ENCODE measurements at places on chromosomes 12 and 14.

DNA sequence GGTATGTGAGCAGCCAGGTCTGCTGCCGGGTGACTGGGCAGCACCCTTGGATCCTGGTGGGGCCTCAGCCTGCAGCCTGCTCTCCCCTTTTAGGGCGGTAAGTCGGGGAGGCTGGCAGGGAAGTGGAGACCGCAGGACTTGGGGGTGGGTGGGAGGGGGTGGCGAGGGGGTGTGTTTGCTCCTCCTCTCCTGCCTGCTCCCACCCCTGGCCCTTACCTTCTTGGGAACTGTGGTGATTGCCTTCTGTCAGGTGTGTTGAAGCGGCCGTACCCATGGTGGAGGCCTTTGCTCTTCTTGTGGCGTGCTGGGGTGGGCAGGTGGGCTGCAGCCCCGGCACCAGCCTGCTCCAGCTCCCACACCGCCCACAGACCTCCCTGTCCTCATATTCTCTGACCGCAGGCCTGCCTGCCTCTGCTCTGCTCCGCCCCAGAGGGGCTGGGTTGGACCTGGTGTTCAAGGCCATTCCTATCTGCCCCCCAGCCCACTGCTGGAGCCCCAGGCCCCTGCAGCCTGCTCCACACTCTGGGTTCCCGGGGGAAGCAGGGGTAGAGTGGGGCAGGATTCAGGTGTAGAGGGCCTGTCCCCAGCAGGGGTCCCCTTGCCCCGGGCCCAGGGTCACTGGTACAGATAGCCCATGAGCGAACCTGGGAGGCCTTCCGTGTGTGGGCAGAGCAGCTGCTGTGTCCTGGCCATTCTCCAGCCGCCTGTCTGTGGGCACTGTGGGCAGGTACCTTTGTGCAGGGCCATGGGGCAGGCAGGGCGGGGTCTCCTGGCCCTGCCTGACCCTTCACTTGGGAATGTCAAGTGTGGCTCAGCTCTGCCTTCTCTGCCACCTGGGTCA lies 5.2 kb downstream of the TEDC1 start:
- DNase-seq, result no peak

GRCh38 chr12:110001596-110001995 lies 2.4 kb downstream of the ANKRD13A start:
- no peak for DNase-seq

DNA sequence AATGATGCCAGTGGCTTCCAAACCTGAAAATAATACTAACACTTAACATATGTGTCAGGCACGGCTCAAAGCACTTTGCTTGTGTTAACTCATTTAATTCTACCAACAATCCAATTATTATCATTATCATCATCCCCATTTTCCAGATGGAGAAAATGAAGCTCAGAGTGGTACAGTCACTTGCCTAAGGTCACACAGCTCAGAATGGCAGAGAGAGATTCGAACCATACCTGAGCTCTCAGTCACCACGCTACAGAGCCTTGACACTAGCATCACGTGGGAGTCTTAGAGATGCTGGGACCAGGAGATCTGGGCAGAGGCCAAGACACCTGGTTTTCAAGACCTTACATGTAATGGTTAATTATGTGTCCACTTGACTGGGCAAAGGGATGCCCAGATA lies 34.2 kb downstream of the DHX37 start:
- no peak for DNase-seq

- DNase-seq, result no peak
These were observed 982 bp downstream of the BCL7A start for GRCh38 chr12:122022393-122023338.

DNA sequence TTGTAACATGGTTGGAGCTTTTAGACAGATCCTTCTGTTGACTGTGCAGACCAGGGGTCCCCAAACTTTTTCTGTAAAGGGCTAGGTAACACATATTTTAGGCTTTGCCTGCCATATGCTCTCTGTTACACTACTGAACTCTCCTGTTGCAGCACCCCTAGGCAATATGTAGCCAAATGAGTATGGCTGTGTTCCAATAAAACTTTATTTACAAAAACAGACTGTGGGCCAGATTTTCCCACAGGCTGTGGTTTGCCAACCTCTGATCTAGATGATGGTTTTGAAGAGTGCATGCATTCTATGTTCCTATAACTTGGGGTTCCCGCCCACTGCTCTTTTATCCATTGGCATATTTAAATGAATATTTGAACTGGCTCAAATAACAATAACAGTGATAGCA lies 180.3 kb upstream of the VASH1 start:
- DNase-seq, result no peak

- DNase-seq, result no peak
These were observed at the start of gene SIX4 for GRCh38 chr14:60723907-60724618. TSS of gene SIX4 (minus strand) at chr14:60724351. CDS start at chr14:60724074, 277 bp downstream.

DNA sequence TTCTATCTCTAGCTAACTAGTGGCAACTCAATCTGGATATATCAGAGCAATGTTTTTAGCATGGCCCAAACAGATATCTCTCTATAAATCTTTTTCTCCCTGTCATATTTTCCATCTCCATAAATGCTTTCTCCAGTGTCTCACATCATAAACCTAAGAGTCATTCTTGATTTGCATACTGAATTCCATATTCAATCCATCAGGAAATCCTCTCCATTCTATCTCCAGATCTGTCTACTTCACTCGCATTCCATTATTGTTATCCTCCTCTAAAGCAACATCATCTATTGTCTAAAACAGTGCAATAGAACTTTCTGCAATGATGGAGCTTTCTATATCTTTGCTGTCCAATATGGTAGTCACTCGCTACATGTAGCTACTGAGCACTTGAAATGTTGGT lies 45.5 kb upstream of the ERGIC2 start:
- DNase-seq, result no peak

DNA sequence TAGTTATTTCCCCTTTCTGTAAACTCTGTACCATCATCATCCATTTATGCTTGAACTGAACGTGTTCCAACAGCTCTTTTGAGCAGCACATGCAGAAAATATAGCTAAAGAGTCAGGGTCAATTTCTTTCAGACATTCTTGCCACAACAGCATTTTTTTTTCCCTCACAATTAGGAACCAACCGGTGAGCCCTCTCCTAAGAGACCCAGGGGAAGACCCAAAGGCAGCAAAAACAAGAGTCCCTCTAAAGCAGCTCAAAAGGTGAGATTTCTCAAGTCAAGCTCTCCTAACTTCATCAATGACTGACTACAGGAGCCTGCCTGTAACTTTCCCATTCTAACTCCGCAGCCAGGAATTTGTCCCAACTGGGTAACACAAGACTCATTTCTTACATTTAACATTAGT lies 3.5 kb downstream of the HMGA2 start:
- no peak for DNase-seq

GRCh38 chr12:75419841-75420240 lies 29.0 kb downstream of the GLIPR1L2 start:
- DNase-seq, result no peak

DNA sequence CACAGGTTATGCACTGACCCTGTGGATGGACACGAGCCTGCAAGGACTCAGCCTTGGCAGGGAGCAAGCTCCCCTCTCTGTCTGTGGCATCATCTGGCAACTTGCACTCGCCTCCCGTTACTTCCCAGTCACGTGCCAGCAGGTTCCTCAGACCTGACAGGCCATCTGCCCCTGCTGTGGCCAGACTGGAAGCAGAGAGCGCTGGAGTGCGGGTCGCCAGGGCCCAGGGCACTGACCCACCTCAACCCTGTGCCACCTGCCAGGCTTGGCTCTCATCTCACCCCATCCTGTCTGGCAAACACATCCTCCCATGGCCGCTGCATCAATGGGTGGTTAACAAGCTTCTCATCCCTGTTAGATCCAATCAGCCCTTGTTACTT lies 28.4 kb downstream of the SLC6A12 start:
- no peak for DNase-seq

- DNase-seq, result no peak
These were observed 52.2 kb upstream of the CD163 start for GRCh38 chr12:7555752-7556151.

GRCh38 chr14:29721586-29721985 lies 206.1 kb downstream of the PRKD1 start:
- DNase-seq, result no peak

DNA sequence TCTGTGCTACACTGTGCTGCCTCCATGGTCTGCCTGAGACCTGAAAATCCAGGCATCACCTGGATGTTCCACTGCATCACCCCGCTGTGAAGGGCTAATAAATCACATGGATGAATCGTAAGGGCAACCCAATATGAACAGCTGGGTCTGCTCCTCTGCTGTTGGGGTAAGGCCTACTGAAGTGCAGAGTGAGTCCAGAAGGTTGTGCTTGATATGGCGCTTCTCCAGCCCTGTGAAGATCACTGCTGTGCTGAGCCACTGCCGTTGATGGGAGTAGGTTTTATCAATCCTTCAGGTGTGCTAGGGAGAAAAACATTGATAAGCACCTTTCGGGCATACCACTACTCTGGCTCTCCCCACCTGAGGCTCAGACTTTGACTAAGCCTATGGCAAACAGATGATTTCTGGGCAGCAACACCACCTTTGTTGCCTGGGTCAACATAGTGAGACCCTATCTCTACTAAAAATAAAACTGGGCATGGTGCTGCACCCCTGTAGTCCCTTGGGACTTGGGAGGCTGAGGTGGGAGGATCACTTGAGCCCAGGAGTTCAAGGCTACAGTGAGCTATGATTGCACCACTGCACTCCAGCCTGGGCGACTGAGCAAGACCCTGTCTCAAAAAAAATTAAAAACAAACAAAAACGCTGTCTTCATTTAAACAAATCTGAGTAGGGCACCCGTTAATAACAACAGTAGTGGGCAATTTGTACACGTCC lies 1.7 kb downstream of the ACVRL1 start:
- DNase-seq, result no peak

DNA sequence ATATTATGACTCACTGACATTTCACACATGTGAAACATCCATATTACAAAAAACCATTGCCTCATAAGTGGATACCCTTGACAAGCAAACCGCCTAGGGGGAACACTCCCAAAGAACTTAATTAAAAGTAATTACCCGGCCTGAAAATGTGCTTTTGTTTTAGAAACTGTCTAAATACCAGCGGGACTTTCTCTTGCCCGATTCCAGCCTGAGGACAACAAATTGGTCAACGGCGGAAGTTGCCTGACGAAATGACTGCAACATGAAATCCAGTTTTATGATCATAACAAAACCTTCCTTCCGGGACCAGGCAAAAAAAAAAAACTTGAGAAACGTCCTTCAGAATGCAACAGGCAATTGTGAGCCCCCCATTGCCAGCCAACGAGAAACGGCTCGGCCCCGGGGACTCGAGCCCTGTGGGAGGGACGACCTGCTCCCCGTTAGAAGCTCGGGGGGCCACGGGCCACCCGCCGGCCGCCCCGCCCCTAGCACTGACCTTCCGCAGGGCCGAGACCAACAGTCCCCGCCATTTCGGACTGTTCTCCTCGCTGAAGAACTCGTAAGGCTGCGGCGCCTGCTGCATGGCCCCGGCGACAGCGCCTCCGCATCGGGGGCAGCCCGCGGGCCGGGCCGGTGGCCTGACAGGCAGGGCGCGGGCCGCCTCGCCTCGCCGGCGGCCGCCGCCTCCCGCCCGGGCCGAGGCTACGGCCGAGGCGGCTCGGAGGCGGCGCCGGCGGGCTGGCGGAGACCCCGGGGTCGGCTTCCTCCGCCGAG lies 490 bp downstream of the SOS2 start:
- DNase-seq, result no peak

- no peak for DNase-seq
These were observed 42.9 kb downstream of the GPR135 start for GRCh38 chr14:59422069-59422881.

- DNase-seq, result no peak
These were observed 37.0 kb upstream of the FRMD6 start for GRCh38 chr14:51614707-51615106.

DNA sequence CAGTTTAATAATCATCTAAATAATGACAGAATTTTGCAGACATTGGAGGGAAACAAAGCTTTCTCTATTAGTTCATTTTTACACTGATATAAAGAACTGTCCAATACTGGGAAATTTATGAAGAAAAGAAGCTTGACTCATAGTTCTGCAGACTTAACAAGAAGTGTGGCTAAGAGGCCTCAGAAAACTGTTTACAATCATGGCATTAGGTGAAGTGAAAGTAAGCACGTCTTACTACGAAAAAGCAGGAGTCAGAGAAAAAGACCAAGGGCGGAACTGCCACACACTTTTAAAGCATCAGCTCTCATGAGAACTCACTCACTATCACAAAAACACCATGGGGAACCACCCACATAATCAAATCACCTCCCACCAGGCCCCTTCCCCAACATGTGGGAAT lies 804.4 kb downstream of the FLRT2 start:
- DNase-seq, result no peak

GRCh38 chr12:110270125-110270962 lies 10.7 kb upstream of the ATP2A2 start:
- no peak for DNase-seq

- no peak for DNase-seq
These were observed 673.9 kb downstream of the FLRT2 start for GRCh38 chr14:86203843-86204242.

DNA sequence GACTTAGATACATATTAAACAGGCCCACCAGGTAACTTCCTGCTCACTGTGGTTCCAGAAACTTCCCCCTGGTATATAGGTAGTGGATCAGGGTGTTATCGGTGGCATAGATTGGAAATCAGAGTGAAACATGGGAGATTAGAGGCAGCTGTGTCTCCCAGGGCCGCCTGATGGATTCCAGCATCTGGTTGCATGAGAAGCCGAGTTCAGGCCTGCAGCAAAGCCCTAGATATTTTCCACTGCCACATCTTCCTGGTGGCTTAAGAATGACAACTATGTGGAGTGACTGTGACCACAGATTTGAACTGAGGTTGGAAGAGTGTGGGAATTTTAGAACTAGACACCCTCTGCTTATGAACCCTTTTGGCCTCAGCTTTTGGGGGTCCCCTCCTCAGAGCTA lies 184.8 kb upstream of the NTF3 start:
- no peak for DNase-seq

DNA sequence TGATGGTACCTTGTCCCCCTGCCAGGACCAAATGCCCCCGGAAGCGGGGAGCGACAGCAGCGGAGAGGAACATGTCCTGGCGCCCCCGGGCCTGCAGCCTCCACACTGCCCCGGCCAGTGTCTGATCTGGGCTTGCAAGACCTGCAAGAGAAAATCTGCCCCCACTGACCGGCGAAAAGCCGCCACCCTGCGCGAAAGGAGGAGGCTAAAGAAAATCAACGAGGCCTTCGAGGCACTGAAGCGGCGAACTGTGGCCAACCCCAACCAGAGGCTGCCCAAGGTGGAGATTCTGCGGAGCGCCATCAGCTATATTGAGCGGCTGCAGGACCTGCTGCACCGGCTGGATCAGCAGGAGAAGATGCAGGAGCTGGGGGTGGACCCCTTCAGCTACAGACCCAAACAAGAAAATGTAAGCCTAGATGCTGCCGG lies 410 bp downstream of the MYF6 start:
- no peak for DNase-seq

DNA sequence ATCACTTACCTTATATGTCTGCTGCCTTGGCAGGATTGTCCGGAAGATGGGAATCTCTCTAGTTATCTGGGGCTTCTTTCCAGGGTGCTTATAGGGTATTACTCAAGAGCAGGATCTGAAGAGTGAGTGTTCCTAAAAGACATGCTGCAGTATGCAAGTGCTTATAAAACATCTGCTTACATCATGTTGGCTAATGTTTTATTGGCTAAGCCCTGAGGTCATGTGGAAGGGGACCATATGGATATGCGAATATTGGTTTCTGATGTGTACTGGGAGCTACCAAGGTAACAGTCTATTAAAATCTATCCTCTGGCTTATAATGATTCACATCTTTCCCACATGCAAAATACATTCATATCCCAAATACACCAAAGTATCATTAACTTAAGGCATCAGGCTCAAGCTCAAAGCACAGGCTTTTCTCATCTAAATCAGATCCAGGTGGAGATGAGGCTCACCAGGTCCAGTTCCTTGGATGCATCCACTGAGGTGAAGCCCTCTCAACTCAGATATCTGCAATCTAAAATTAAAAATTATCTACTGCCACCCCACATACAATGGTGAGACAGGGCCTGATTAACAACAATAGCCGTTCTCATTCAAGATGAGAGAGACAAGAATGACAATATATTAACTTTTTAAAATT lies 29.8 kb downstream of the LRRIQ1 start:
- no peak for DNase-seq
